ENCODE measurements at places on chromosomes 5 and 9. TPM values are rescaled to one million over a fixed set of nuclear protein-coding genes. Genes with fewer than 3 reads are reported as not detected.

Gene NR5A1
- not detected for total RNA-seq

Gene IRX2
- total RNA-seq = not detected

Gene SLC4A9
- 0.17 TPM for total RNA-seq

Gene PLCXD3
- total RNA-seq = not detected

Gene UGCG
- 24.9 TPM for total RNA-seq

Gene GABRA1
- total RNA-seq = not detected

Gene KLHL9
- total RNA-seq = 29.4 TPM

Gene DND1
- total RNA-seq = 3.4 TPM

Gene RNF183
- total RNA-seq = 0.14 TPM

Gene TAL2
- not detected for total RNA-seq

Gene IL13
- 0.30 TPM for total RNA-seq

DNA sequence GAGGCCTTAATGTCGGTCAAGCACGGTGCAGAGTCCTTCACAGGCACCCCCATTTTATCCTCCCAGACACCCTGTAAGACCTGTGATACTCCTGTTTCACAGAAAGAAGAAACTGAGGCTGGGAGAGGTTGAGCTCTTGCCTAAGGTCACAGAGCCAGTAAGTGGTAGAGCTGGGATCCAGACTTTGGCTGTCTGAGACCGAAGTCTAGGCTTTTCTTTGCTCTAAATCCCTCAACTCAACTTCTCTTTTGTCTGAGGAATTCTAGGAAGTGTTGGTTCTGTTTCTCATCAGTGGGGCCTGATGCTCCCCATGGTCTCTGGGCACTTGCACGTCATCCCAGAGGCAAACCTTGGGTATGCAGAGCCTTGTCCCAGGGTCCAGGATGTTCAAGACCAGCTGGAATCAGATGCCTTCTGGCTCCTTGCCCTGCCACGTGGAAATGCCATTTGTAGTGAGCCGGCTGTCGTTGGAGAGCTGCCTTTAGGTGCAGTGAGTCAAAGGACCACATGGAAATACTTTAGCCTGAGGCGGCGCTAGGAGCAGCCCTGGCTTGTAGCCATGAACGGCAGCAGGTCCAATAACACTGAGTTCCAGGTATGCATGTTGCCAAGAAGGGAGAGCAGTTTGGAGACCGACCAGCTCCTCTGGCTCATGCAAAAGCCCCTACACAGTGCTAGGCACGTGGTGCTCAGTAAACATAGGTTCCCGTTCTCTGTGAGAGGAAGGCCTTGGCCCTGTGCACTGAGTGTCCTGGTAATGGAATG, 9.2 kb downstream of the DCANP1 start:
- peaks cover 6% of the 10 kb centered on the region for H3K4me1 ChIP-seq
- DNase-seq = no peak
- peaks cover 24% of the 10 kb centered on the region for H3K27me3 ChIP-seq
- H3K36me3 ChIP-seq = no peaks in the 10 kb centered on the region

- peak; percentile 48 for DNase-seq
- H3K4me1 ChIP-seq = peaks cover 8% of the 10 kb centered on the region
- peak overlapping the region; percentile 94 for H3K27ac ChIP-seq
- H3K4me3 ChIP-seq = peak overlapping the region; percentile 78
- peaks cover 4% of the 10 kb centered on the region for H3K36me3 ChIP-seq
These were observed 3.4 kb upstream of the NSMF start for GRCh38 chr9:137462396-137462985.

- no peak for DNase-seq
- no peaks in the 10 kb centered on the region for H3K36me3 ChIP-seq
These were observed 64.7 kb downstream of the GABBR2 start for GRCh38 chr9:98644011-98644410.

- H3K27me3 ChIP-seq = peaks cover under 1% of the 10 kb centered on the region
- no peak overlapping the region for H3K27ac ChIP-seq
- no peak overlapping the region for H3K4me3 ChIP-seq
- no peak for DNase-seq
- no peaks in the 10 kb centered on the region for H3K4me1 ChIP-seq
These were observed 31.1 kb downstream of the RORB start for GRCh38 chr9:74528207-74528606.

GRCh38 chr9:133990366-133991213, 1.5 kb downstream of the VAV2 start:
- peak overlapping the region; percentile 22 for H3K4me3 ChIP-seq
- H3K36me3 ChIP-seq = no peaks in the 10 kb centered on the region
- peaks cover 1% of the 10 kb centered on the region for H3K4me1 ChIP-seq
- DNase-seq = no peak
- H3K27ac ChIP-seq = no peak overlapping the region

GRCh38 chr9:97271292-97271691, 36.2 kb upstream of the CCDC180 start:
- H3K4me3 ChIP-seq = no peak overlapping the region
- no peaks in the 10 kb centered on the region for H3K4me1 ChIP-seq
- DNase-seq = no peak
- H3K27me3 ChIP-seq = no peaks in the 10 kb centered on the region

DNA sequence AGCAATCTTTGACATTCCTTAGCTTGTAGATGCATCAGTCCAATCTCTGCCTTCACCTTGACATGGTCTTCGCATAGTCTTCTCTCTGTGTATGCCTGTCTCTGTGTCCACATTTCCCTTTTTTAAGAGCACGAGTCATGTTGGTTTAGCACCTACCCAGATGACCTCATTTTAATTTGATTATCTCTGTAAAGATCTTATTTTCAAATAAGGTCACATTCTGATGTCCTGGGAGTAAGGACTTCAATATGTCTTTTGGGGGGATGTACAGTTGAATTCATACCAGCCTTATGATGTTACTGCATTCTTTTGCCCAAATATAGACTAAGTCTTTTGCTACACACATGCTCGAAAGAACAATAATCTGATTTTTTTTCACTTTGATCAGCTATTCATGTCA, 6.9 kb downstream of the KCTD16 start:
- H3K27ac ChIP-seq = no peak overlapping the region
- H3K4me1 ChIP-seq = peaks cover 6% of the 10 kb centered on the region
- no peak for DNase-seq
- H3K4me3 ChIP-seq = no peak overlapping the region

GRCh38 chr9:86809151-86809550, 138.2 kb downstream of the GAS1 start:
- H3K4me1 ChIP-seq = no peaks in the 10 kb centered on the region
- no peak for DNase-seq
- no peaks in the 10 kb centered on the region for H3K36me3 ChIP-seq
- no peak overlapping the region for H3K27ac ChIP-seq

DNA sequence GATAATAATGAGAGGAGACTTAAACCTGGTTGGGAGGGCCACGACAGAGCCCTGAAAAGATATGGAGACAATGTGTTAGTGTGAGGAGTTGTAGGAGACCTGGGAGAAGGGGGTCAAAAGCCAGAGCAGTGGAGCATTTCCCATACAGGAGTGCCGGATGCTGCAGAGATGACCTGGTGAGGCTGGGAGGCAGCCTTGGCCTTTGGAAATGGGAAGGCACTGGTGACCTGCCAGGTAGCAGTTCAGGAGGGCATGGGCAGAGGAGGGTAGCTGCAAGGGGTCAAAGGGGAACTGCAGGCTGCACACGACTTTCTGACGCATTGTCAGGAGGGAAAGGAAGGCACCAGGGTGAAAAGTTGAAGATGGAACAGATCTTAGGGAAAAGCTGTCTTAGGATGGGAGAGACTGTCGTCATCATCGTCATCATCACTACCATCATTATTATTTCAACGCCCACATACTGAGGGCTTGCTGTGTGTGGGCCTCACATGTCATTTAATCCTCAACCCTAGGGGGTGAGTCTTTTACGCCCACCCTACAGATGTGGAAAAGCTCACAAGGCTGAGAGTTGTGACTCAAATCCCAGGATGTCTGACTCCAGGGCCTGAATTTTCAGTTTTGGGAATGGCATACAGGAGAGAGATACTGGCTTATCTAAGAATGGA, 13.3 kb downstream of the ARAP3 start:
- H3K27me3 ChIP-seq = no peaks in the 10 kb centered on the region
- H3K27ac ChIP-seq = peak overlapping the region; percentile 23
- H3K4me1 ChIP-seq = peaks cover 8% of the 10 kb centered on the region
- no peaks in the 10 kb centered on the region for H3K36me3 ChIP-seq
- H3K4me3 ChIP-seq = no peak overlapping the region
- no peak for DNase-seq

DNA sequence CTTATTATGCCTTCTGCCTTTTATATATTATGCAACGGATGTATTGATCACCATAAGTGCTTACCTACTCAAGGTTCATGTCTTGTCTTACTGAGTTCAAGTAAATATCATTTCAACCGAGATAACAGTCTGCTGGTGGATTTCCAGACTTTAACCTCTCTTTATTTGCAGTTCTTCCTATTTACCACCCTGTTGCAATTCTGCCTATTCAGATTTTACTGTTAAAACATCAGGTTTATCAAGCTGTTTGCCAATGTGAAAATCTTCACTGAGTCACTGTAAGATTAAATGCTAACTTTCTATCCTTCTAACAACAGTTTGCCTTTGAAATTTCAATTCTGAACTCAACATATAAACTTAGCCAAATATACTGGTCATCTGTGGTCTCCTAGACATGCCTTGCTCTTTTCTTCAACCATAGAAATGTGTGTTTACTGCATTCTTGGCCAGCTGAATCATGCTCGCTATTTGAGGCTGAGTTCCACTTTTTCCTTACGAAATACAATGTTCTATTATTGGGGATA, 471.7 kb upstream of the RORB start:
- H3K4me1 ChIP-seq = no peaks in the 10 kb centered on the region
- no peaks in the 10 kb centered on the region for H3K27me3 ChIP-seq
- DNase-seq = no peak
- H3K27ac ChIP-seq = no peak overlapping the region

GRCh38 chr5:32501071-32502002, 56.8 kb upstream of the ZFR start:
- H3K4me3 ChIP-seq = no peak overlapping the region
- peaks cover 4% of the 10 kb centered on the region for H3K4me1 ChIP-seq
- no peak for DNase-seq
- peaks cover 19% of the 10 kb centered on the region for H3K27me3 ChIP-seq

- no peaks in the 10 kb centered on the region for H3K36me3 ChIP-seq
- H3K4me1 ChIP-seq = no peaks in the 10 kb centered on the region
- peaks cover 8% of the 10 kb centered on the region for H3K27me3 ChIP-seq
- DNase-seq = no peak
- H3K27ac ChIP-seq = no peak overlapping the region
These were observed 99.5 kb upstream of the FBXL17 start for GRCh38 chr5:108481355-108481931.

DNA sequence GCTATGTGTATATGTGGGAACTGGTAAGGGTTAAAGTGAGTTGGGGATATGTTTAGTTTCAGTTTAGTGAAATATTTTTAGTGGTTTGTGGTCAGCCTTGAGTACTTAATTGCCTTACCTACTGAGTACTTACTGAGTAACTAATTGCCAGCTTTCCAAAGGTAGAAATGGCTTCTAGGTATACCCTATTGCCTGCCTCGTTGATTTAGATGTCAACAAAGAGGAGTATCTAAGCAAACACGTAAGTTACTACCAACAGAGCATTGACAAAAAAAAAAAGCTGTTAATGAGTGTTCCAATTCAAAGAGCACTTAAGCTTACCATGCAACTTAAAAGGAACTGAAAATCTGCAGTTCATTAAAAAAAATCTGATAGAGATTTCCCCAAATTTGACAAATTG, 8.8 kb downstream of the ATP10B start:
- no peak for DNase-seq
- H3K27ac ChIP-seq = no peak overlapping the region
- peaks cover 3% of the 10 kb centered on the region for H3K27me3 ChIP-seq
- no peaks in the 10 kb centered on the region for H3K36me3 ChIP-seq
- H3K4me1 ChIP-seq = no peaks in the 10 kb centered on the region

DNA sequence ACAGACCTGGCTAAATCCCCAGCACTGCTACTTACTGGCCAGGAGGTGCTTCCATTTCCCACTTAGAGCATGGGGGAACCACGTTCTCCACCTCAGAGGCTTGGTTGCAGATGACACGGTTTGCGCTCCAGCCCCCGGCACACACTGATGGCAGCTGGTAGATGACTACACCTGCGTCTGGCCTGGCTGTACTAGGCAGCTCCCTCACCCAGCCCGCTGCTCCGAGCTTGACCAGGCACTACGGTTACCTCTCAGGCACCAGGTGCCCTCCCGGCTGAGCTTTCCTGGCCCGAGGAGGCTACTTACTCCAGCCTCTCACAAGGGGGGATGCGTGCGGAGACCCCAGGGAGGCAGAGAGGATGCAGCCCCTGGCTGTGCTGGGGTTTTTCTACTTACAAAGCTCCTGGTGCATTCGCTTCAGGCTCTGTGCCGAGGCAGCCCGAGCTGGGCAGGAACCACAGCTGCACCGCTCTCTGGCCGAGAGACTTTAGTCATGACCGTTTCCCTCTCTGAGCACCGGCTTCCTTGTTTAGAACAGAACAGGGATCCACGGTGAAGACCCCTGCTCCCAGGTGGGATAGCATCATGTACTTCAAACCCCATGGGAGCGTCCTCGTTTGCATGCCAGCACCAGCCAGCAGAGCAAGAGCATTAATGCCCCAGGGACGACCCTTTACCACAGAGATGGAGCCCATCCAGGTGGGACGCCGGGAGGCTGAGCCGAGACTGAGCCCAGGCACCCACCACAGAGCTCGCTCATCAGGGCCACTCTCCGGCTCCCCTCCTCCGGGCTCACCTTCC, 7.6 kb upstream of the GBGT1 start:
- DNase-seq = no peak
- H3K4me3 ChIP-seq = no peak overlapping the region
- H3K36me3 ChIP-seq = no peaks in the 10 kb centered on the region
- H3K4me1 ChIP-seq = no peaks in the 10 kb centered on the region

GRCh38 chr5:143471666-143472464, 68.4 kb upstream of the NR3C1 start:
- no peak for DNase-seq
- H3K27me3 ChIP-seq = no peaks in the 10 kb centered on the region

DNA sequence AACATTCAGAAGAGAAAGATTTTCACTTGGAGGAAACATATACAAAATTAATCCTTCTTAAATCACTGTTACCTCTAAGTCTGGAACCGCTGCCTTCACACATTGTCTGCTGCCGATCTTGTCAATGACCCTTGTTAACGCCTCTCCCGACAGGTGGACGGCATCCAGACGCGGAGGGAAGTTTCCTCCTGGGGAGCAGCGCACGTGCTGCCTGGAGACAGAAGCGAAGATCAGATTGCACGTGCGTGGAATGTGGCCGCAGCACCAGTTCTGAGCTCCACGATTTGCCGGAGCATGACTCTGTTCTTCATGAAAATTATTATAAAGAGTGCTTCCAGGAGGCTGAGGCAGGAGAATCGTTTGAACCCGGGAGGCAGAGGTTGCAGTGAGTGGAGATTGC, 183.6 kb upstream of the IRX4 start:
- H3K36me3 ChIP-seq = no peaks in the 10 kb centered on the region
- peaks cover 7% of the 10 kb centered on the region for H3K27me3 ChIP-seq
- no peak overlapping the region for H3K27ac ChIP-seq

- no peaks in the 10 kb centered on the region for H3K4me1 ChIP-seq
- no peaks in the 10 kb centered on the region for H3K36me3 ChIP-seq
- H3K27ac ChIP-seq = no peak overlapping the region
- DNase-seq = no peak
- no peaks in the 10 kb centered on the region for H3K27me3 ChIP-seq
These were observed 98.9 kb upstream of the SPATA31D4 start for GRCh38 chr9:81829195-81829882.

DNA sequence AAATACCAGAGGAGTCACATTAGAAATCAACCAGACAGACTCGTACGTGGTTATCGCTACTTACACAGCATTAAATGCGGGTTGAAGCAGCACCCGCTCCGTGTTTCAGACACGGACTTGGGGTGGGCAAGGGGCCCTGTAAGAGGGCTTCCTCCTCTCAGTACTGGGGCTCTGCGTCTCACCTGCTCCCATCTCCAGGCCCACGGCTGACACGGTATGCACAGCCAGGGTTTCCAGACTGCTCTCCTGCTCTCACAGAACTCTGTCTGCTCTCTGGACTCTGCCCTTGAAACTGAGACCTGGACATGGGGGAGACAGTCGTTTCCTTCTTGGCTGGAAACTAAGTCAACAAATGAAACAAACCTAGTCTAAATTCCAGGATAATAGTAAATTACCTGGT, 24.7 kb upstream of the RASGEF1C start:
- no peak overlapping the region for H3K4me3 ChIP-seq
- DNase-seq = no peak
- H3K36me3 ChIP-seq = peaks cover 59% of the 10 kb centered on the region

All from activated naive CD8-positive, alpha-beta T cell treated with anti-CD3 and anti-CD28 coated beads, Interleukin-2, amount 10 ng/mL, durations not matched to agents 7 days and 5 days (primary cell).